CD8-positive, alpha-beta memory T cell (primary cell): ENCODE measurements at places on chromosomes 2 and 18. TPM values are rescaled to one million over a fixed set of nuclear protein-coding genes. Genes with fewer than 3 reads are reported as not detected.

GRCh38 chr2:120369250-120369649 is 23.3 kb downstream of the INHBB start:
- DNase-seq = no peak

DNA sequence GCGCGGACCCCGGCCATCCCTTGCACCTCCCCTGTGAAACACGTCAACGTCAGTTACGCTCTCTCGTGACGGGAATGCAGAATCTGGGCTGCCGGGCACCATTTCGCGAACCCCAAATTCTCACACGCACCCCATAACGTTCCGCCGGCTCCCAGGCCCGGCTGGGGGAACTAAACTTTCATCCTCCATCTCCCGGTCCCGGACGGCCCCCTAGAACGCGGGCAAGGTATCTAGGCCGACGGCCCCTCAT is 544 bp downstream of the DNAJC27 start:
- DNase-seq = no peak

GRCh38 chr2:164335128-164335527 is 286.2 kb downstream of the GRB14 start:
- DNase-seq = no peak

GRCh38 chr2:42054714-42055430 is 7.1 kb downstream of the PKDCC start:
- DNase-seq = no peak

- DNase-seq = no peak
These were observed 2.8 kb downstream of the PRKCE start for GRCh38 chr2:45654250-45654649.

- DNase-seq = no peak
These were observed 22.3 kb downstream of the KIAA1328 start for GRCh38 chr18:36851202-36851590.

DNA sequence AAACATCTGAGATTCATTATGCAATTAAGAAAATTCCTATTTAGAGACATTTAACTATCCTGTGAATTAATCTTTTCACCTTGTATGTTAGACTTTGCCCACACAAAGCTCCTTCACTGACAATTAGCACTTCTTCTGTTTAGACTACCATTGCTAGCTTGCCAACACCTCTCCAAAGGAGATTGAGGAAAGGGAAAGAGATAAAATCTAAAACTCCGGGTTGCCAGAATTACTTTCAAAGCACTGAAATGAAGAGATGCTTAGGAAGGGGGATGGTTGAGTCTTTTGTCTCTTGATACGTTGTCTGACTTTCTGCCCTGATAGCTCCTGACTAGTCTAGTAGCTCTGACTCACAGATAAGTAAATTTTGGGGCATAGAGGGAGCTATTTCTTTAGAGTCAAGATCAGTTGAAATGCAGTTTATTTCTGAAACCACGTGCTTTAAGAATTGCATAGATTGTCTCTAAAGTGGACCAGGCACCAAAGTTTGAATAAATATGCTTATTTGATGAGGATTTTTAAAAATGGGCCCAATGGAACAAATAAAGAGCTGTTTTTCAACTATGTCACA is 74.1 kb upstream of the DSEL start:
- DNase-seq = no peak

GRCh38 chr2:104375206-104375605 is 478.7 kb upstream of the POU3F3 start:
- no peak for DNase-seq

DNA sequence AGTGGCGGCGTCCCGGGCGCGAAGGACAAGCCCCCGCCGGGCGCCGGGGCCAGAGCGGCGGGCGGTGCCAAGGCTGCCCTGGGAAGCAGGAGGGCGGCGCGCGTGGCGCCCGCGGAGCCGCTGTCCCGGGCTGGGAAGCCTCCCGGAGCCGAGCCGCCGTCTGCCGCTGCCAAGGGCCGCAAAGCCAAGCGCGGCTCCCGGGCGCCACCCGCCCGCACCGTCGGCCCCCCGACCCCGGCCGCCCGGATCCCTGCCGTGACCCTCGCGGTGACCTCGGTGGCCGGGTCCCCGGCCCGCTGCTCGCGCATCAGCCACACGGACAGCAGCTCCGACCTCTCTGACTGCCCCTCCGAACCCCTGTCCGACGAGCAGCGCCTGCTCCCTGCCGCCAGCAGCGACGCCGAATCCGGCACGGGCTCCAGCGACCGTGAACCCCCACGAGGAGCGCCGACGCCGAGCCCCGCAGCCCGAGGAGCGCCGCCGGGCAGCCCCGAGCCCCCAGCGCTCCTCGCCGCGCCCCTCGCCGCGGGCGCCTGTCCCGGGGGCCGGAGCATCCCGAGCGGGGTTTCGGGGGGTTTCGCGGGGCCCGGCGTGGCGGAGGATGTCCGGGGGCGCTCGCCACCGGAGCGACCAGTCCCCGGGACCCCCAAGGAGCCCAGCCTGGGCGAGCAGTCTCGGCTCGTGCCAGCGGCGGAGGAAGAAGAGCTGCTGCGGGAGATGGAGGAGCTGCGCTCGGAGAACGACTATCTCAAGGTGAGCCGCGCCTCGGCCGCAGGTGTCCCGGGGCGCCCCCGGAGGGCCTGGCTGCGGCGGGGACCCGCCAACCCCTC is 820 bp downstream of the MTCL1 start:
- no peak for DNase-seq

DNA sequence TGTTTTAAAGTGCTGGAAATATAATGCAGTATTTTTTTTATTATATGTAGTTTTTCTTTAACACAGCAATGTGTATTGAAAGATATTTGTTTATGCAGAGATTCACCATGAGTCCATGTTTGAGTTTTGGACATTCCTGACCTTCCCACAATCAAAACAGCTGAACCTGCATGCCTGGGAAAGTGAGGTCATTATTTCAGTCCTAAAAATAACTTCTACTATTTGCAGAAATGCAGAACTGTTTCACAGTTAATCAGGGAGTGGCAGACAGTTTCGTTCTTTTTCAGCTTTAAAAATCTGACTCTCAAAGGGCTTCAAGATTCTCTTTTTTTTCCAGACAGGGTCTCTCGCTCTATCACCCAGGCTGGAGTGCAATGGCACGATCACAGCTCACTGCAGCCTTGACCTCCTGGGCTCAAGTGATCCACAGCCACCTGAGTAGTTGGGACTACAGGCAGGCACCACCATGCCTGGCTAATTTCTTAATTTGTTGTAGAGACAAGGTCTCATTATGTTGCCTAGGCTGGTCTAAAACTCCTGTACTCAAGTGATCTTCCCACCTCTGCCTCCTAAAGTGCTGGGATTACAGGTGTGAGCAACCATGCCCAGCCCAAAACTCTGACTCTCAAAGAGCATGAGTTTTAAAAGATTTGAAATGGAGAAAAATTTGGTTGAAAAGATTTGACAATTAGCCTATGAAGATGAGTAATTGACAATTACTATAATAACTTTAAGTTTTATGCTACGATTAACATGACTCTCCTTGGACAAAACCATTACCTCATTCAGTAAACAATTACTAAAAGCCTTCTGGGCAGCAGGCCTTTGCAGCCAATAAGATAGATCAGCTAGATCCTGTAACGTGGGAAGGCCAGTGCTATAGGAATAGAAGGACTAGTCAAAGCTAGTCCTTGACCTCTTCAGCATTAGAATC is 5.0 kb upstream of the MYL12B start:
- DNase-seq = no peak

GRCh38 chr2:171754254-171754939 is 67.1 kb downstream of the DYNC1I2 start:
- no peak for DNase-seq

DNA sequence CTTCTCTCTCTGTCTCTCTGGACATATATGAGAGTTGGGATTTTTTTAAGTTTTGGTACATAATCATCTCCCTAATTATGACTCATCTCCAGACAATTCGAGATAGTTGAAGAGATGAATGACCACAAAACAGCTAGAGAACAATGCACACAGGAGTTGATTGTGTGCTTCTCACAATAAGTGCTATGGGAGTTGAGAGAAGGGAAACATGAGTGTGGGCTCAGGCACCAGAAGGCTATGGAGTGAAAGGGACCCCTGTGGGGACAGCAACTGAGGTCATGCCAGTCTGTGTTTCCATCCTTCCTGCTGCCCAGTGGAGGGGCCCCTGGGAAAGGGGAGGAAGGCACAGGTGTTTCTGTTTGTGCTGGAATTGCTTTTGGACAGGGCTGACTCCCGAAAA is 6.5 kb upstream of the YWHAQ start:
- no peak for DNase-seq

GRCh38 chr2:97769711-97770110 is 56.3 kb downstream of the ZAP70 start:
- DNase-seq = no peak

- no peak for DNase-seq
These were observed 1.6 kb downstream of the ABCA12 start for GRCh38 chr2:215136669-215137328.

- DNase-seq = no peak
These were observed 120.9 kb downstream of the MEP1B start for GRCh38 chr18:32310774-32311173.

- no peak for DNase-seq
These were observed 29.4 kb upstream of the ASNSD1 start for GRCh38 chr2:189631849-189632248.

DNA sequence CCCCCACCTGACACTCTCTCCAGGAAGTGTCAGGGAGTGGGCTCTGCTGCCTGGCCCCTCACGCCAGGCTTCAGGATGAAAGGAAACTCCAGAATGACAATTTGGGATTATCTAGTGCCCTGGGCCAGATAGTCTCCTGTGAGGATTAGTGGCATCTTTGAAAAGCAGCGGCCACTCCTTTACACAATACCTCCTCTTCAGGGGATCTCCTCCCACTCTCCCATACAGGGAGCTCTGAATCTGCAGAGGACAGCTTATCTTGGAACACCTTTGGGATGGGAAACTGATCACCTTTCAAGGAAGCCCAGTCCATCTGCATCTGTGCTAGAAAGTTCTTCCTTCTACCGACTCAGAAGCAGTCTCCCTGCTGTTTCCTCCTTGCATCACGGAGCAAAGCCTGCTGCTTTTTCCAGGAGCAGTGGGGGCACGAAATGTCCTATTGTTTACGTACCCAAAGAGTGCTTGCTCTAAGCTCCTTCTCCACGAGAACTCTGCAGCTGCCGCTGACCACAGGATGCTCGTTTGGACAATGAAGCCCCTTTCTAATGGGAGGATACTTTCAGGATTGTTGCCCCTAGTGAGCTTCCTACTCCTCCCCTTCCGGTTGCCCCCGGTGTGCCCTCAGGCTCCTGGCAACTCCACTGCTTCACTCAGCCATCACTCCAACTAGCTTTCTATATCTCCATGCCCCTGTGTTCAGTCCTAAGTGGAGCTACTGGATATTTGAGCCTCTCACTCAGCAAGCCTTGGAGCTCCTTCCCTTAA is 31.5 kb downstream of the SIX3 start:
- DNase-seq = no peak

DNA sequence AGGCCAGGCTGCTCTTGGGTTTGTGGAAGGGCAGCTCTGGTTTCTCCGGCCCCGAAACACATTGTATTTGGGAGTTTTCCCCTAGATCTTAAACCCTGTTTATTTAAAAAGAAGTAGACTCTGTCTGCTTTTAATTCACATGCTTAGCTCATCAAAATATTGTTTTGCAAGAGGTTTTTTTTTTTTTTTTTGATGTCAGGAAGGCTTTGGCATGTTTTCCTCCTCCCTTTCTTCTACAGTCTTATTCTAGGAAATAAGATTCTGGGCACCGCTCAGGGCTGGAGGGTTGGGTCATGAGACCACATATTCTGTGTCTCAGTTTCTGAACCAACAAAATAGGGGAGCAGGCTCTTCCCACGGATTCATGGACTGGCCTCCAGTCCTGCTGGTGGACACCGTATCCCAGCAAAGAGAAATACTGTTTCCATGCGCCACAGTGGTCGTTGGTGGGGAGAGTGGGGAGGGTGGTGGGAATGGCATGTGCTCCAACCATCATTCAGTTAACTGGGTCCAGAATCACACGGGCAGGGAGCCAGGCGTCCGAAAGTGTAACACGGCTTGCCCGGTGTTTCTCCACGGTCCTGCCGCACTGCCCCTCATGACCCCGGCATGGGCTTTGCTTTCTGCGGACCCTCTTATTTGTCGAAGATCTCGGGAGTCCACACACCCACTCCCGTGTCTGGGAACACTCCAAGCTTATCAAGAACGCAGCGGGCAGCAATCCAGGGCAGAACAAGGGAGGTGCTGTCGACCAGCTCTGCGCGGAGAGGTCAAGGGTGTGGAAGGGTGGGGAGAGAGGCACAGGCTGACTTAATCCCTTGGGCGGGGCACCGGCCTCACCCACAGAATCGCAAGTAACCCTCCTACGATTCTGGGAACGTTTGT is 176.7 kb downstream of the GLI2 start:
- DNase-seq = no peak

DNA sequence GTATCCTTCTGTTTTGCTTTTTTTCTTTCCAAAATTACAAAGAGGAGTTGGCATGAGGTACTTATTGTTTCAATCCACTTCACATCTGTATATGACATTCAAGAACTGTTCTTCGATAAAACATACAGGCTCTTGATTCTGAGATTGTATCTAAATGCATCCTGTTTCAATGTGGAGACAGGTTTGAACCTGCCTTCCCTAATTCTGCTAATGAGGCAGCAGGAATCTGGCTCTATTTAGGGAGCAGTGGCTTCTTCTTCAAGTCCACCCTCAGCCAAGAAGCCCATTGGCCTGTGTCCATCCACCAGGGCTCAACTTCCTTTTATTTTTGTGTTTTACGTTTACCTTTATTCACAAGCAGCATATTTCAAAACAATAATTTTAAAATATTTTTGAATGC is 84.8 kb upstream of the PIK3C3 start:
- DNase-seq = no peak

DNA sequence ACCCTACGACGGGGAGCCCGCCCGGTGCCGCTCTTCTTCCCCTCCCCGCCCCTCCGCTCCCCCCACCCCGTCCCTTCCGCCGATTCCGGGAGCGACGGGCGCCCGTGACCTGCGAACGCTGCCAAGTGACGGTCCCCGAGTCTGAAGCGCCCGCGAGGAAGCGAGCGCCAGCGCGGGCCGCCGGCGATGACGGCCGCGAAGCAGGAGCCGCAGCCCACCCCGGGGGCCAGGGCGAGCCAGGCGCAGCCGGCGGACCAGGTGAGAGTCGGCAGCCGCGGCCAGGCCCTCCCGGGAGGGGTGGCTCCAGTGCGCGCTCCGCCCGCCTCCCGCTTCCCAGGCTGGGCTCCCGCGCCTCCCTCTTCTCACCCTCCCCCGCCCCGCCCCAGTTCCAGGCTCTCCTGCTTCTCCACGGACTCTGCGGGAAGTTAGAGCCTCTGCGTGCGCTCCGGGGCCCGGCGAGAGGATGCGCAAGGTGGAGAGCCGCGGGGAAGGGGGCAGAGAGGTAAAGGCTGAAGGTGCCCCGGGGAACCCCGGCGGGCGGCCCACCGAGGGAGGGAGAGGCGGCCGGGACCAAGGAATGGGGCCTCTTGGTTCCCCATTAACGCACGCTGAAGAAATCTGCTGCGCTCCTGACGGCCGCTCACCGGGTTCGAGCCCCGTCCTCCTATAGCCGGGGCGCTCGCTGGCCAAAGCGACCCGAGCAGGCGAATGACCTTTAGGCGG is 719.5 kb downstream of the DPP10 start:
- DNase-seq = no peak

Gene VWC2L
- not detected for total RNA-seq

Gene ARHGEF4
- total RNA-seq = 1.2 TPM

Gene AMER3
- total RNA-seq = not detected

Gene CSRNP3
- total RNA-seq = not detected

Gene GREB1
- total RNA-seq = 0.94 TPM

Gene ATP6V1B1
- total RNA-seq = not detected

Gene SNORC
- total RNA-seq = 1.5 TPM

Gene KIAA2012
- not detected for total RNA-seq

Gene NT5DC4
- not detected for total RNA-seq
